ENCODE measurements at places on chromosomes 12 and 14.

DNA sequence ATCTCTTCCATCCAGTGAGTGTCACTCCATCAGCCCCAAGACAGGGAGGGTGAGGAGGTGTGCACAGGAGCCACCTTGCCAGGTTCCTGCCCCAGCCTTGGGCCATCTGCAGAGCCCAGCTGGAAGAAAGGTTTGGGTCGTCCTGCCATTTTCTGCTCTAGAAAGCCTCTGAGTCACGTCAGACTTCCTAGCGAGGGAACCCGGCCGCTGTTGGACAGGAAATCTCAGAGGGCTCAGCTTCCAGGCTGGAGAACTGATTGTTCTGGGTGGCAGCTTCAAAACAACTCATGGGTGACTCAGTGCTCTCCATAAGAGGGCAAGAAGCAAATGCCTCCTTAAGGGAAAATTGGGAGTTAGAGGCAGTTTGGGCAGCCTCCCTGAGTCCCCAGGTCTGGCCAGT is 16.6 kb downstream of the HIP1R start:
- no peak for DNase-seq

GRCh38 chr12:27424631-27425230 is 21.8 kb upstream of the SMCO2 start:
- no peak for DNase-seq

GRCh38 chr12:76010732-76011458 is 20.7 kb downstream of the PHLDA1 start:
- DNase-seq: no peak

- no peak for DNase-seq
Measured at GRCh38 chr12:66627270-66627987, 51.4 kb downstream of the GRIP1 start.

- no peak for DNase-seq
Measured at GRCh38 chr12:3557116-3557697, 66.2 kb downstream of the PRMT8 start.

- DNase-seq: no peak
Measured at GRCh38 chr14:24843494-24843893, 206.5 kb downstream of the STXBP6 start.

DNA sequence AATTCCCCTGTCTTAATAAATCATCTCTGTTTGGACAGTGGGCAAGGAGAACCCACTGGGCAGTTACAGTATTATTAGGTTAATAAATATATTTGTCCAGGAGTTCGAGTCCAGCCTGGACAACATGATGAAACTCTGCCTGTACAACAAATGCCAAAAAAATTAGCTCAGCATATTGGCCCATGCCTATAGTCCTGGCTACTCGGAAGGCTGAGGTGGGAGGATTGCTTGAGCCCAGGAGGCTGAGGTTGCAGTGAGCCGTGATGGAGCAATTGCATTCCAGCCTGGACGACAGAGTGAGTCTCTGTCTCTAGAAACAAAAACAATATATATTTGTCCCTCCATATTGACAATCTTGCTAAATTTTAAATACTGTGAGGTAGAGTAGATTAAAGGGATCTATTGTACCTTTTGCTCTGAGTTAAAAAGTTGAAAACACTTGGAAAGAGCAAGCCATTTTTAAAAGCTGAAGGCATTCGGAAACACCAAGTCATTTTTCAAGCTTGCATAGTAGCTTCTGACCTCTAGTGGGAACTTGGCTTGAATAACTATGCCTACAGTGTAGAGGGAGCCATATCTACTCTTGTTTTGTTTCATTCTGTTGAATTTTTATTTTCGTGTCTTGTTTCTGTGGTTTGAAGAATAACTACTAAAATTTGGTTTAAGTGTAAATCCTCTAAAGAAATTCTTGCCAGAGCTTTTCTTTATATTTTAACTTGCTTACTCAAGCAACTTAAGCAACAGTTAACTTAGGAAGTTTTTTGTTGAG is 14.6 kb upstream of the EEA1 start:
- DNase-seq: no peak

- DNase-seq: no peak
Measured at GRCh38 chr14:25090256-25090655, 40.3 kb upstream of the STXBP6 start.

DNA sequence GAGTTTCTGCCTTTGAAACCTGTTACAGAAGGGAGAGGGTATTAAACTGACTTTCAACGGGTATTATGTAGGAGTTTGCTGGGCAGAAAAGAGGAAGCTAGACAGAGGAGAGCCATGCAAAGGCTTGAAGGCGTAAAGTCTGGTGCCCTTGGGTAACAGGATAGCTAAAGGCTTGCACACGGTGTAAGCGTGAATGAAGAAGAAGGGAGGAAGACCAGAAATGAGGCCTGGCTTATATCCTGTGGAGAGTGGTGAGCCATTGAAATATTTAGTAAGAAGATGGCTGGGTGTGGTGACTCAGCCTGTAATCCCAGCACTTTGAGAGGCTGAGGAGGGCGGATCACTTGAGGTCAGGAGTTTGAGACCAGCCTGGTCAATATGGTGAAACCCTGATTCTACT is 22.6 kb downstream of the SUDS3 start:
- DNase-seq: no peak
